Activated CD4-positive, alpha-beta T cell treated with anti-CD3 and anti-CD28 coated beads for 48 hours (primary cell): ENCODE measurements at places on chromosomes 1 and 21.

- DNase-seq = no peak
Observed at GRCh38 chr21:26818906-26819305, 26.3 kb downstream of the ADAMTS1 start.

DNA sequence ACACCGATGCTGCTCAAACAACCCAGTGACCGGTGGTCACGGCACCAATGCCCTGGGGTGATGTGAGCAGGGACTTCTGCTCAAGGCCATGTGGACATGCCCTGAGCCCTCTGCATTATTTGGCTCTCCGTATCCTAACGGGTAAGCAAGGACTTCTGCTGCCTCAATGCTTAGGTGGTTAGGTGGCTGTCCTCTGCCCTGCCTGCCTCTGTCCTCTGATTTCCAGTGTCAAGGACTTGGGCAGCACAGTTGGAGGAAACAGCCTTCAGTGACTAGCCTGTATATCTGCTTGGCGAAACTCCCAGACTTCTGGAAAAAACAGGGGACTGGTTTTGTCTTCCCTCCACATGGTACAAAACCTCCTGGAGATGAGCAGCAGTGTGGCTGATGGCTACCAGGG lies 34.5 kb downstream of the DNAJC11 start:
- no peak for DNase-seq

DNA sequence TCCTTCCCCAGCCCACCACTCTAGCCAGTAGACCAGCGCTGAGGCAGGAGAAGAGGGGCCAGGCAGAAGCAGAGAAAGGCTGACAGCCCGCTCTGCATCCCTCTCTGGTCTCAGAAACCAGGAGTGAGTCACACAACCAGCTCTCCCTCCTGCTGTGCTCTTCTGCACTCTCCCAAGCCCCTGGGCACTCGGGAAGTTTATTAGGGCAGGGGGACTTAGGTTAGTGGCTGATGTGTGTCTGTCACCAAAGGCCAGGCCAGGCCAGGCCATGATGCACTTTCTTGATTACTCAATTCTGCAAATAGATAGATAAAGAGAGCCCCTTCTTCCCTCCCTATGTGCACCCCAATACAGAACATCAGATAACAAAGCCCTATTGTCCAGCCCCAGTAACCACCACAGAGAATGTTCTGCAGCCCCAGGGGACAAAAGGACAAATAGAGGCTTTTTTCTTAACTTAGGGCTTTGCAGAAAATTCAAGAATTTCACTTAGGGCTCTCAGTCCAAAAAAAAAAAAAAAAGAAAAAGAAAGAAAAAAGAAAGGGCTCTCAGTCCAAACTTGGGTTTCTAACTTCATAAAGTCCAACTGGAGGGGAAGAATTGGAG lies 52.9 kb upstream of the CNTN2 start:
- no peak for DNase-seq

DNA sequence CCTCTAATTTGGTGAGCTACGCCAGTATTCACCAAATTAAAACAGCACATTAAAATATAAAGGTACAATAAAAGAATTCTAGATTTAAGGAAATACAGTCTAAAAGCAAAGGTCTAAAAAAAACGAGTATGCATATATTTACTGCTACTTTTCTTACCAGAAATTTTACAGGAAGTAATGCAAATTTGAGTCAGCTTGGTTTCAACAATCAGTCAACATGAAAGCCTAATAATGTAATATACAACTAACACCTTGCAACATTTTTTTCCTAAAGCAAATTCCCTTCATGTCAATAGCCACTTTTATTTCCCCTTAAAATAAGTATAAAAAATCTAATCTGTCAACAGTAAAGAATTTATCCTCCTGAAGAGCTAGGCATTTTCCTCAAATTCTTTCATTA lies 11.9 kb downstream of the PTP4A2 start:
- DNase-seq = no peak

DNA sequence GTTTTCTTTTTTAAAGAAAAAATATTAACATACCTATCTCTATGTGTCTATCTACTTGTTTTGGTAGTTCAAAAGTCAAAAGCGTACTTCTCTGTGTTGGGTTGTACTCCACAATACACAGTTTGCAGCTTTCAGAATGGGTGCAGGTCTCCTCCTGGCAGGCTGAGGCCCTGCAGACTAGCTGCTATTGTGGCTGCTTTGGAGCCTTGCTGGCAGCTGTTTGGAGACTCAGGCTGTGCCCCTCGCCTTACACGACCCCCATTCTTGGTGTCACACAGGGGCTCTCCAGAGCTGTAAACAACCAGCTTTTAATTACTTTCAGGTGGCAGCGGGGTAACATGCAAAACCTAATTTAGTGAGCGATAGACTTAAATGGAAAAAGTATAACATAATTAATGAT lies 160.4 kb downstream of the DSCAM start:
- no peak for DNase-seq

- no peak for DNase-seq
Observed at GRCh38 chr21:32055305-32055704, 182.5 kb downstream of the HUNK start.

- DNase-seq = peak; percentile 66
Observed at GRCh38 chr1:156750191-156750672, 1.2 kb downstream of the HDGF start.

- DNase-seq = no peak
Observed at GRCh38 chr21:43925096-43925481, 60.1 kb downstream of the AGPAT3 start.

GRCh38 chr1:67741736-67742135 lies 56.7 kb downstream of the GADD45A start:
- DNase-seq = no peak
